ENCODE measurements at places on chromosomes 4 and X. TPM values are rescaled to one million over a fixed set of nuclear protein-coding genes. Genes with fewer than 3 reads are reported as not detected.

DNA sequence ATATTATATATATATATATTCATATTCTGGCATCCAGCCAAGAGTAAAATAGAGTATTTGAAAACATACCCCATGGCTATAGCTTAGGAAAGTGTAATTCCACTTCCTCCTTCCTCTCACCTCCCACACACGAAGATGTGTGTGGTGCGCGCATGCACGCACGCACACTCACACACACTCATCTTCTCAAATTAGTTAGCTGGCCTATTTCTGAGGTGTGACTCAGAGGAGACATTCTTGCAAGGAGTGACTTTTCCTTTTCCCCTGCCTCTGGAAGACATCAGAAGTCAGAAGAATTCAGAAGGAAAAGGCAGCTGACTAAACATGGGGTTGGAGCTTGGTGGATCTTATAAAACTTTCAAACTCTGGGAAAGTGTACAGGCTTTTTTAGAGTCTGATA, 8.8 kb downstream of the ENPEP start:
- H3K4me1 ChIP-seq, result no peaks in the 10 kb centered on the region
- no peak overlapping the region for H3K27ac ChIP-seq

- DNase-seq, result no peak
- no peak overlapping the region for H3K27ac ChIP-seq
- no peaks in the 10 kb centered on the region for H3K27me3 ChIP-seq
- H3K36me3 ChIP-seq, result no peaks in the 10 kb centered on the region
- H3K4me3 ChIP-seq, result no peak overlapping the region
Observed at GRCh38 chrX:95949588-95949987, 735.1 kb upstream of the DIAPH2 start.

DNA sequence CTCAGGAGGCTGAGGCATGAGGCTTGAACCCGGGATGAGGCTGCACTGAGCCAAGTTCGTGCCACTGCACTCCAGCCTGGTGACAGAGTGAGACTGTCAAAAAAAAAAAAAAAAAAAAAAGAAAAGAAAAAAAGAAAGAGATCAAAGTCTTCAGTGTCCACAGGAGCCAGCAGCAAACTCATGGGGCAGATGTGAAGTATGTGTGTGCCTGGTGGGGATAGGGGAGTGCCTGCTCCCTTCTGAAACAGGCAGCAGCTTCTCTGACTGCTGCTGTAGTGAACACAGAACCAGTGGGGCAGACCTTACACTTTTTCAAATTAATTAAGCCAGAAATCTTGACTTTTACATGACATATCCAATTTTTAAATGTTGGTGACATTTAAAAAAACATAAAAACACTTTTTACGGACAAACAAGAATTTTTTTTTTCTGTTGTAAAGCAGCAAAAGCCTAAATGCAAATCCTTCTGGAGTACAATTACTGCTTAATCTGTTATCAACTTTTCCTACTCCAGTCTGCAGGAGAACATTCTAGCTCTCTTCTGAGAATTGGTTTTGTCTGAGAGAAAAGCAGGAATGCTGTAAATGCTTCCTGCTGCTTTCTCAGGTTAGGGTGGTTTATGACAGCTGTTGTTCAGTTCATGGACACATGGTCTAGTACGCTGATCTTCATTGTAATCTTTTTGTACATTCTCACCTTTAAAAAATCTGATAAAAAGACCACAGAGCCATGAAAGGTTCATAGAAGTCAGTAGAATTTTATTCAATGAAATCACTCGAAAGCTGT, 311.1 kb downstream of the CAMK2D start:
- DNase-seq, result no peak
- H3K4me3 ChIP-seq, result no peak overlapping the region
- no peak overlapping the region for H3K27ac ChIP-seq
- H3K36me3 ChIP-seq, result no peaks in the 10 kb centered on the region
- no peaks in the 10 kb centered on the region for H3K27me3 ChIP-seq

DNA sequence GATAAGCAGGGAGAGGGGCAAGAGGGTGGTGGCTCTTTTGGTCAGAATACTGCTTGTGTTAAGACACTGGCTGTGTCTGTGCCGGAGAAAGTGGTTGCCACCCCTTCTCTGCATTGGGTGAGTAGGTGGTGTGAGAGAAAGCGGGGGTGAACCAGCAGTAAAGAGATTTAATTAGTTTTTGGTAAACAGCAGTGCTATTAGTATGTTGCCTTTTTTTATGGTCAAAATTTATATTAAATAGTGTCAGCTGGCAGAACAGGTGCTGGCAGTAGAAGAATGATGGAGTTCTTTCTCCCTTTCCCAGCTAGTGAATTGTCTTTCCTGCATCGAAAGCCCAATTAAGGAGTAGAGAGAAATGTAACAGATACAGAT, 181.6 kb downstream of the LARP7 start:
- peak; percentile 16 for DNase-seq
- H3K27me3 ChIP-seq, result no peaks in the 10 kb centered on the region
- H3K27ac ChIP-seq, result no peak overlapping the region
- H3K4me1 ChIP-seq, result no peaks in the 10 kb centered on the region
- H3K36me3 ChIP-seq, result no peaks in the 10 kb centered on the region

DNA sequence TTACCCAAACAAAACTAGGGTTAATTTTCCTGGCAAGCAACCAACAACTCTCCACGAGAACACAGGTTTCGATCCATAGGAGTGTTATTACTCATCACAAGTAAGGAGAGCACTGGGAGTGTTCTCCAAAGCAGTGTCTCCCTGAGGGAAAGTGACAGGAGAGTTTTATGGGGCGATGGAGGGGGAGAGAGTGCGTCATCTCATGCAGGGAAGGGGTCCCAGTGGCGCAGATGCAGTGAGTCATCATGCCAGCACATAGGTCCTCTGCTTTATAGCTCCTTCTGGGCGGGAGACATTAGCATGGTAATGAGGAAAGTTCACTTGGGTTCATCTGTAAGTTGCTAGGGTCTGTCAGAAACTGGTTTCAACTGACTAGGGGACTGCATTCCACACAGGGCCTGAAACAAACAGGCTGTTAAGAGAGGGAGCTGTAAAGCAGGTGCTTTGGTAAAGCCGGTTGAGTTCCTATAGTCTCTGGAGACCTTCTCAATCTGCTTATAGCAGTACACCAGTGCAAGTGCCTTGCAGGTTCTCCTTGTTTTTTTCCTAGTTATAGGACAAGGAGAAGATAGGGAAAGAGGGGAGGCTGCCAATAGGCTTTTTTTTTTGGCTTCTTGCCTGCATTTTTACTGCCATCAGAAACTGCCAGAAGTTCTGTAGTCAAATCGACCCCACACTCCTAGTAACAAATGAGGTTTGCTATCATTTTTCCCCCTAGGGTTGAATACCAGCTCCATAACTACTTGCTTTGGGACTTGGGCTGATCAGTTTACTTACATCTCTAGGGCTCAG, 12.8 kb upstream of the BOD1L1 start:
- H3K36me3 ChIP-seq, result no peaks in the 10 kb centered on the region
- no peak overlapping the region for H3K27ac ChIP-seq
- H3K4me1 ChIP-seq, result no peaks in the 10 kb centered on the region
- DNase-seq, result no peak

DNA sequence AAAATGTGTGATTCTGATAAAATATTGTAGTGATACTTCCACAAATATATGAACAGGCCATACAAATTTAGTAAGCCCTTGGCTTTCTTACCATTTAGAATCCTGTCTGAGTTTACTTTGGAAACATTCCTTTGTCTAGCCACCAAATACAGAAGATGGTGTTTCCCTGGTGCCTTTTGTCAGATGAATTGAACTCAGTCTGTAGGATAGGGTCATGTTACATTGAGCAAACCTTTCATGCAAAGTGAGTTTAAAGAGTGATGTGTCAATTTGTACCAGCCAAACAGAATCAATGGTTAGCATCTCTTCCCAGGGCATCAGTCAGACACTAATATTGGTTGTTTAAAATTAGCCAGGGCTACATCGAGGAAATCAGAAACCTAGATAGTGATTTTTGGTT, 1443.4 kb downstream of the ARAP2 start:
- no peak overlapping the region for H3K4me3 ChIP-seq
- no peak for DNase-seq
- H3K4me1 ChIP-seq, result no peaks in the 10 kb centered on the region

DNA sequence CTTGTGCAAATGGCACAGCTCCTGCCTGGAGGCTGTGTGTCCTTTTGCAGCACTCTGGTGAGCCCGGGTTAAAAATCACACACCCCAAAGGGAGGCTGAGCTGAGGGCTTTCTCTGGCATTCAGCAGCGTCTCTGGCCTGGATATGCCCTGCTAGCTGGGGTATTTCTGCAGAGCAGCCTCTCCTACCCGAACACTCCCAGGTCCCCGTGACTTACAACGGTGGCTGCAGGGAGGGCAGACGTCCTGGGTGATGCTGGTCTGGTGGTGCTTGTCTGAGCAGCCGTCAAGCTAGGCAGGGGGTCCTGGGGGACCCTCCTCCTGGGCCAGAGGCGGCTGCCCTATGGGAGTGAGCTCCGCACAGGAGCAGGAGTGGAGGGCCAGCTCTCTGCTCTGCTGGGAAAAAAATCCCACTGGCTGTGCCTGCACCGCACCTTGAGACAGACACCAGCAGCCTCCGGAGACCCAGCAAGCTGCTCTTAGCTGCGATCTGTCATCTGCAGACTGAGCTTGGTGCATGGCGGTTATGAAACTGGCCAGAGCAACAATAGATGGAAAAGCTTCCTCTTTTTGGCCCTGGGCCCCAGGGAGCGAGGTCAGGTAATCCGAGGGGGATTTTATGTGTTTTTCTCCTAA, 41.3 kb upstream of the ASMTL start:
- no peak overlapping the region for H3K27ac ChIP-seq
- no peaks in the 10 kb centered on the region for H3K27me3 ChIP-seq
- peaks cover 9% of the 10 kb centered on the region for H3K4me1 ChIP-seq
- H3K4me3 ChIP-seq, result no peak overlapping the region

Gene TXK
- polyA plus RNA-seq, result 0.74 TPM

Gene FAM9C
- polyA plus RNA-seq, result not detected

GRCh38 chr4:12579172-12579571, 905.0 kb downstream of the RAB28 start:
- peak; percentile 19 for DNase-seq
- H3K27ac ChIP-seq, result no peak overlapping the region
- no peaks in the 10 kb centered on the region for H3K27me3 ChIP-seq

DNA sequence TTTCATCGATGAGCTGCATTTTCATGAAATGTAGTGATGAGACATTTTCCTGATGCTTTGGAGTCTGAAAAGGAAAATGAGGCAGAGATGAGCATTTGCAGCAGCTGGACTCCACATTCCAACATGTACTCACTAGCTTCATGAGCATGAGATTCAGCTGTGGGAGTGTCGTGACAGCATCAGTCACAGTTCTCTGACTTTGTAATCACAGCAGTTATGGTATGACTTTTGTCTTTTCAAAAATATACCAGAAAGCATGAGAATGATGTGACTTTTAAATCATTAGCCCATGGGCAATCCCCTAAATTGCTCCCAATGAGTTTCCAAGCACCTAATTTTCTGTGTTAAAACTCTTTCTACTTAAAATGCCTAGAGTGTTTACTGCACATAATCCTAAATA, 18.3 kb upstream of the MSL3 start:
- H3K4me1 ChIP-seq, result no peaks in the 10 kb centered on the region
- H3K36me3 ChIP-seq, result no peaks in the 10 kb centered on the region
- DNase-seq, result no peak
- peaks cover 28% of the 10 kb centered on the region for H3K27me3 ChIP-seq

DNA sequence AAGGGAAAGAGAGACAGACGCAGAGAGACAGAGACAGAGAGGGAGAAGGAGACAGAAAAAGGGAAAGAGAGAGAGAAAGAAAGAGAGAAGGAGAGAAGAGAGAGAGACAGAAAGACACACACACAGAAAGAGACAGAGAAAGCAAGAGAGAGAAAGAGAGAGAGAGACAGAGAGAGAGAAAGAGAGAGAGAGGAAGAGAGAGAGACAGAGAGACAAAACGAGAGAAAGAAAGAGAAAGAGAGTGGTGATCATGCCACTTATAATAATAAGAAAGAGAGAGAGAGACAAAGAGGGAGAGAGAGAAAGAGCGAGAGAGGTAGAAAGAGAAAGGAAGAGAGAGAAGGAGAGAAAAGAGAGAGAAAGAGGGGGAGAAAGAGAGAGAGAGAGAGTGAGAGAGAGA, 51.4 kb downstream of the SHOX start:
- H3K4me3 ChIP-seq, result no peak overlapping the region
- no peak for DNase-seq
- no peaks in the 10 kb centered on the region for H3K27me3 ChIP-seq
- H3K27ac ChIP-seq, result no peak overlapping the region

Gene CXorf65
- not detected for polyA plus RNA-seq

Gene AADAT
- polyA plus RNA-seq, result 4.9 TPM

DNA sequence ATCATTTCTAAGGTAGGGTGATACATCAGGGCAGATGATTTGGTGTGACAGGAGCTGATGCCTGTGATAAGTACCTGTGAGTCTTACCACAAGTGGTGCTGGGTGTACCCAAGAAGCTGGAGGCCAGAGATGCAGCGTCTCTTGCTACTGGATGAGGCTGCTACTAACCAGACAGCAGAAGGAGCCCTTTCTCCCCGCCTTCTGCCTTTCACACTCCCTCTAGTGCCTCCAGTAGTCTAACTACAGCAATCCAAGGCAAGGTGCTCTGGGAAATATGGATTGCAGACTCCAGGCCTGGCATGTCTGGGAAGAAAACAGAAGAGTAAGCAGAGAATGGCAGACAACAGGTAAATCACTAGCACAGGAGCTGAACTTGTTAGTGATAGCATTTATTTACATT, 470.8 kb downstream of the NKX6-1 start:
- no peak for DNase-seq
- no peaks in the 10 kb centered on the region for H3K4me1 ChIP-seq
- H3K4me3 ChIP-seq, result no peak overlapping the region
- no peak overlapping the region for H3K27ac ChIP-seq
- H3K36me3 ChIP-seq, result no peaks in the 10 kb centered on the region
- no peaks in the 10 kb centered on the region for H3K27me3 ChIP-seq

DNA sequence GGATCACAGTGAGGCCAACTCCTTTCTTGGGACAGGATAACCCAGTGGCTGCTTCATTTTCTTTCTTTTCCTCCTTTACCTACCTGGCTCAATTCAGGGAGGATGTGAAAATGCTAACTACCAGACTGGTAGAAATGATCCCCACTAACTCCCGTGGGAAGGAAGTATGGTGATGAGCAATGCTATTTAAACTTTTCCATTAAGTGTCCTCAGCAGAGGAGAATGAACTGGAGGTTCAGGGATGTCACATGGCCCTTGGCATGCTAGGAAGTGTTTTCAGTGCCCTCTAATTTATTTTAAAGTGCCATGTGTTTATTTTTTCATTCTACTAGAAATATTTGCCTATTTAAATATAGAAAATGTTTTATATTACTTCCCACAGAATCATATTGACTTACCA, 363.9 kb downstream of the PPP3CA start:
- no peak for DNase-seq
- no peak overlapping the region for H3K4me3 ChIP-seq
- H3K27ac ChIP-seq, result no peak overlapping the region
- H3K4me1 ChIP-seq, result no peaks in the 10 kb centered on the region
- no peaks in the 10 kb centered on the region for H3K27me3 ChIP-seq
- no peaks in the 10 kb centered on the region for H3K36me3 ChIP-seq

Gene MAGEA9B
- polyA plus RNA-seq, result not detected

- DNase-seq, result peak; percentile 41
- H3K4me1 ChIP-seq, result no peaks in the 10 kb centered on the region
- H3K4me3 ChIP-seq, result no peak overlapping the region
Observed at GRCh38 chrX:147741776-147742175, 169.9 kb upstream of the FMR1 start.

- H3K4me1 ChIP-seq, result no peaks in the 10 kb centered on the region
- H3K27me3 ChIP-seq, result no peaks in the 10 kb centered on the region
- H3K4me3 ChIP-seq, result no peak overlapping the region
- H3K27ac ChIP-seq, result no peak overlapping the region
- no peaks in the 10 kb centered on the region for H3K36me3 ChIP-seq
Observed at GRCh38 chr4:166481739-166482138, 608.7 kb downstream of the TLL1 start.
